GM20000 (cell line): ENCODE measurements at places on chromosomes 16 and 17.

DNA sequence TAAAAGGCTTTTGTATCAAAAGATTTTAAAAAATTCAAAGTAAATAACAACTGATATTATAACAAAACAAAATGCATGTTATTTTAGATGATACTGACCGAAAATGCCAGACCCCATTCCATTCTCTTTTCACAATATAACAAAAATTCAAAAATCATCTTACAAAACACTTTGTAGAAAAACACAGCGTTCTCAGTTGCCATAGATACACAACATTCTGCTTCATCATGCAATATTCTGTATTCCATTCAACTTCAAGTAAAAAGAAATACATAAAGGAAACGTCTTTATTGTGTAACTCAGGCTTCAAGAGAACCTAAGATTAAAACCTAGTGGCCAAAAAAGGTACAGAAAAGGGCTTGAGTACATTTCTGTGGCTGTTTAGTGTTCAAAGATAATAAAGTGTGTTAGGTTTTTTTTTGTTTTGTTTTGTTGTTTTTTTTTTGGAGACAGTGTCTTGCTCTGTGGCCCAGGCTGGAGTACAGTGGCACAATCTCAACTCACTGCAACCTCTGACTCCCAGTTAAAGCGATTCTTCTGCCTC lies 250.5 kb downstream of the CEP112 start:
- DNase-seq, result no peak

DNA sequence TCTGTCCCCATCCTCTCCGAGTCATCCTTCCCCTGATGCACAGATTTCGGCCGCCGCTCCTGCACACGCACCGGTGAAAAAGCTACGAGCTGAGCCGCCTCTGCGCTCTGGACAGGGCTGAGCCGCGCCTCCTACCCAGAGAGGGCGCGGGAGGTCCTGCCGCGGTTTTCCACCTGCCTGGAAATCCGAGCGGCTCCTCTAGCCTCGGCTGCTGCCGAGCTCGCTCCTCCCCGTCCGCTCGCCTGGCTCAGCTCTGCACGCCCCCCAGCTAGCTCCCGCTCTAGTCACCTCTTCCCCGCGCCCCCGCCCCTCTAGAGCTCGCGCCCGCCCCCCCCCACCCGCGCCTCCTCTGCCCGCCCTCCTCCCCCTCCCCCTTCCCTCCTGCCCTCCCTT lies 198 bp upstream of the SHISA9 start:
- DNase-seq, result no peak

GRCh38 chr16:27816561-27816960 lies 247.0 kb downstream of the GSG1L start:
- DNase-seq, result no peak

DNA sequence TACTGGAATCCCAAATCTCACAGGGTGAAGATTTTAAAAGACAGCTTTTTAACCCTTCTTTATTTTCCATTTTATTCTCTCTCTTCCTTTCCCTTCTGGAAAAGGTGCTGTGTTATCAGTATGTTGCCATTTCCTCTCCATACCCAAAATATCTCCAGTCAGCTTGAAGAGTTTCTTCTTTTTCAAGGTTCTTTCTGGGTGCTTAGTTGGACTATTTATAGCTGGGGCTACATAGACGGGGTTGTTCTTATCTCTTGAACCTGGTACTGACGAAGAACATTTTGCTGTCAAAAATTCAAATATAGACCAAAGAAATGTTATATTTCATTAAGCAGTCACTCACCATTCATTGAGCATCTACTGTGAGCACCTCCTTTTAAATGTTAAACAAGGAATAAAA lies 48.6 kb downstream of the IST1 start:
- no peak for DNase-seq

- DNase-seq, result no peak
Observed at GRCh38 chr17:223723-224471, 42.4 kb upstream of the DOC2B start.

DNA sequence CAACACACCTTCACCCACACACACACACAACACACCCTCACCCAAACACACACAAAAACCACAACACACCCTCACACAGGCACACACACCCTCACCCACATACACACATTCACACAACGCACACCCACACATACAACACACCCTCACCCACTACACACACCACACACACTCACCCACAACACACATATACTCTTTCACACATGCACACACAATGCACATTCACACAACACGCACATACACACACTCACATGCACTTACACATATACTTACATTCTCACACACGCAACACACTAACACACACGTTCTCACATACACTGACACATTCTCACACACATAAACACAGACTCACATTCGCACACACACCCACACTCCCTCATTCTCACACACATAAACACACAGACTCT lies 3.8 kb downstream of the ASGR1 start:
- no peak for DNase-seq

GRCh38 chr16:88978608-88979346 lies 1.8 kb upstream of the CBFA2T3 start:
- peak; percentile 86 for DNase-seq

GRCh38 chr16:8850279-8850885 lies 18.4 kb downstream of the CARHSP1 start:
- no peak for DNase-seq

- no peak for DNase-seq
Observed at GRCh38 chr17:50281739-50282401, 7.6 kb downstream of the TMEM92 start.

DNA sequence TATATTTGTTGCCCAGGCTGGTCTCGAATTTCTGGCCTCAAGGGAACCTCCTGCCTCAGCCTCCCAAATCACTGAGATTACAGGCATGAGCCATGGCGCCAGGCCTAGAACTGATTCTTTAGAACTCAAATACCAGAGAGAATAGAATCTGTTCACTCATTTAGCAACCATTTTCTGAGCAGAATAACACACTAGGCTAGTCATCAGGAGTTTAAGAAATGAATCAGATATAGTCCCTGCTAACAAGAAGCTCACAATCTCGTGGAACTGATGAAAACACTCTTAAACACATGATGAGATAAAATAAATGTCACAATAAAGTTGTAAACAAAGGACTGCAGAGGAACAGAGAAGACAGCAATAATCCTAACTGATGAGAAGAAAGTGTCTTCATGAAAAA lies 55.8 kb upstream of the ADCY9 start:
- no peak for DNase-seq

DNA sequence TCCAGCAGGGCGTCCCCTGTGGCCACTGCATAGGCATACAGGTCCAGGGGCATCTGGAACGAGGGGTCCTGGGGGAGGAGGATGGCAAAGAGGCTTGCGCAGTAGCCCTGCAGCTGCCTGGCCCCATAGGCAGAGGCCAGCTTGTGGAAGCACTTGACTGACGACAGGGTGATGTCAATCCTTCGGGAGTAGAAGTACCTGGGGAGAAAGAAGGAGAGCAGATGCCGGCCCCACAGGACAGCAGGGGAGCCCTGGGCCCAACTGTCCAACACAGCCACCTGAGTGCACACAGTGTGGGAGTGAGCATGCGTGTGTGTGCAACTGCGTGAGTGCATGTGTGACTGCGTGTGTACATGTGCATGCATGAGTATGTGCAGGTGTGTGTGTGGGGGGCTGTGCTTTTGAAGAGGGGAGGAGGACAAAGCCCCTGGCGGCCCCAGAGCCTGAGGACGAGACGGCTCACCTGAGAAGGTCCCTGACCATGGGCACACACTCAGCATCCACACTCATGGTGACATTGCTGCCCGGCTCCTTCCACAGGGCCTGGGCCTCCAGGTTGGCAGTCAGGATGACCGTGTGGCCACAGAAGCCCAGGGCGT lies 7.1 kb downstream of the LGALS3BP start:
- no peak for DNase-seq

DNA sequence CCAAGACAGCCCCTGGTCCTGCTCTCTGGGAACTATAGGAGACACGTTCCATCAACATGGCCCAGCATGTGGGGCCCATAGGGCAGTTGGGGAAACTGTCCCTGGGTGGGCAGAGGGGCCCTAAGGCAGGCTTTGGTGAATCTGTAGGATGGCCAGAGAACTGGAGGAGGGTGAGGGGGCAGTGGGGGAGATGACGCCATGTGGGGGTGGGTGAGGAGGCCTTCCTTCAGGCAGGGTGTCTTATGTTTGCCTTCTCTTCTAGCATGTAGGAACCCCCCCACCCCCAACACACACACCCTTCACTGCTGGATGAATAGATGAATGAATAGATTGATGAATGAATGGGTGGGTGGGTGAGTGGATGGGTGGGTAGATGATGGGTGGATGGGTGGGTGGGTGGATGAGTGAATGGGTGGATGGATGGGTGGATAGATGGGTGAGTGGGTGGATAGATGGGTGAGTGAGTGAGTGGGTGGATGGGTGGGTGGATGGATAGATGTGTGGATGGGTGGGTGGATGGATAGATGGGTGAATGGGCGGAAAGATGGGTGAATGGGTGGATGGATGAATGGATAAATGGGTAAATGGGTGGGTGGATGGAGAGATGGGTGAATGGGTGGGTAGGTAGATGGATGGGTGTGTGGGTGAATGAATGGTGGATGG lies 2.5 kb upstream of the CBFA2T3 start:
- DNase-seq, result no peak

GRCh38 chr16:17470908-17471718 lies at the start of gene XYLT1:
TSS of gene XYLT1 (minus strand) at chr16:17470960. CDS start at chr16:17470796, 164 bp downstream.
- DNase-seq, result no peak

DNA sequence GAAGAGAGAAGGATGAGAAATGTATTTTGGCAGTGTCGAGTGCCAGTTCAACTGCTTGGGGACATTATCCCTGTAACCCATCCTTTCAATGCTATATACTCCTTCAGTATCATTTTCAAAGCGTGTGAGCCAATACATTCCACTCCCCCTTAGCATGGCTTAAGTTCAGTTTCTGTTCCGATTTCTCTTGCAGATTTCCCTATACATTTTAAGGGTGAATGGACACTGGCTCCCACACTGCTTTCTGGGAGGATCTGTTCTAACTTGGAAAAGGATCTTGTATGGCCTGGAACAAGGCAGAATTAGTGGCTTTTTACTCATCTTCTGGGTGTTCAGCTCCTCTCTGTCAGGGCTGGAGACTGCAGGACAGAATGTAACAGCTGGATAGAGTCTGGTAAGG lies 333.8 kb downstream of the HAPSTR1 start:
- no peak for DNase-seq

- DNase-seq, result peak; percentile 35
Observed at GRCh38 chr17:29664743-29665480, 42.2 kb upstream of the CORO6 start.

- no peak for DNase-seq
Observed at GRCh38 chr16:67163999-67164558, 466 bp upstream of the HSF4 start.

DNA sequence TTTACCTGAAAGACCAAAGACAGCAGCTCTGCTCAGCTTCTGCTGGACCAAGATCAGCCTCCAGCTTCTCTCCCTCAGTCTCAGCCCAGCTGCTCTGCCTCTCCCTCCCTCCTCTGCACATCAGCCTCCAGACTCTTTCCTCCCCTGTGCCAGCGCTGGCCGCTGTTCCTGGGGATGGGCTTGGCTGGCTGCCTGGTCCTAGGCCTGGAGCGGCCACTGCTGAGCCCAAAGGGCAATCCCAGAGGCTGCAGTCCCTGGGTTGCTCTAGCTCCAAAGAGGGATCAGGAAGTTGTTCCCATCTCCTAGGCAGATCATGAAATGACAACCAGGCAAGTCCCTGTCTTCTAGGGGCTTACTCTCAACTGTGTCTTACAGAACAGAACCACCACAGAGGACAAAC lies 31.3 kb downstream of the DCUN1D3 start:
- DNase-seq, result no peak

- no peak for DNase-seq
Observed at GRCh38 chr17:82835766-82836512, 3.9 kb downstream of the ZNF750 start.

DNA sequence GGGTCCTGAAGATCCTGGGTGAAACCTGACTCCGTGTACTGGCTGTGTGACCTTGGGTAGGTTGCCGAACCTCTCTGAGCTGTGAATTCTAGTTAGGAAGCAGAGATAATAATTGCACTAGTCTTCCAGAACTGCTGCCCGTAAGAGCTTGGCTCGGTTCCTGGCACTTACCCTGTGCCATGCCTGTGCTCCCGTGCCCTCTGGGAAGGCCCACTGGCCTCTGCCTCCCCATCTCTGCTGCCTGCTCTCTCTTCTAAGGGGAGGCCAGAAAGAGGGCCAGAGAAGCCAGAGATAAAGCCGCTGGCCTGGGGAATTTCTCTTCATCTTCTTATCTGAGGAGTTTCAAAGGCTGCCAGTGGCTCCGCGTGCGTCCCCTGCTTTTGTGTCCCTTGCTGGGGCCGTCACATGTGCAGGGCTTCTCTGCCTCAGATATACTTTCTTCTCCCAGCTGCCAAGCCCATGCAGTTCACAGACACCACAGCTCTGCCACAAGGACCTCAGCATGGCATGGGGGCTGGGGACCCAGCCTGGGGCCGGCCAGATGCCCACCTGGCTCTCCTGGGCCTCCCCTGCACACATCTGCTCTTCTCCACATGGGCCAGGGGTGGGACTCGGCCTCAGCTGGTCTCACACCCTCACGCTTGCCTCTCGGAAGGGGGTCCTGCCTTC lies 145.2 kb downstream of the SDK2 start:
- DNase-seq, result no peak

- peak; percentile 70 for DNase-seq
Observed at GRCh38 chr17:43020789-43021740, 1.1 kb downstream of the VAT1 start.

DNA sequence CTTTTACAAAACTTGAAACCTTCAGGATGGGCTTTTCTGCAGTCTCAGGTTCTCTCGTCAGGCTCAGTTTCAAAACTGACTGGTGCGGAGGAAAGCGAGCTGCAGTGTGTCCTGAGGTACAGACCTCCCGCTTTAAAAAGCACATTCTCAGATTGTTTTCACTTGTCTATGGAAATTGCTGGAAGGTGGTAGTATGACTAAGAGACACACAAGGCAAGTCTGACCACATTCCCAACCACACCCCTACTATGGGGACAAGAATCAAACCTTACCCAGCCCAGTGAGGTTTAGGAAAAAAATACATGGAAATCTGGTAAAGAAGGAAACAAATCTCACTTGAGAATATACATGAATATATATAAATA lies 18.2 kb downstream of the SRP68 start:
- DNase-seq, result no peak

DNA sequence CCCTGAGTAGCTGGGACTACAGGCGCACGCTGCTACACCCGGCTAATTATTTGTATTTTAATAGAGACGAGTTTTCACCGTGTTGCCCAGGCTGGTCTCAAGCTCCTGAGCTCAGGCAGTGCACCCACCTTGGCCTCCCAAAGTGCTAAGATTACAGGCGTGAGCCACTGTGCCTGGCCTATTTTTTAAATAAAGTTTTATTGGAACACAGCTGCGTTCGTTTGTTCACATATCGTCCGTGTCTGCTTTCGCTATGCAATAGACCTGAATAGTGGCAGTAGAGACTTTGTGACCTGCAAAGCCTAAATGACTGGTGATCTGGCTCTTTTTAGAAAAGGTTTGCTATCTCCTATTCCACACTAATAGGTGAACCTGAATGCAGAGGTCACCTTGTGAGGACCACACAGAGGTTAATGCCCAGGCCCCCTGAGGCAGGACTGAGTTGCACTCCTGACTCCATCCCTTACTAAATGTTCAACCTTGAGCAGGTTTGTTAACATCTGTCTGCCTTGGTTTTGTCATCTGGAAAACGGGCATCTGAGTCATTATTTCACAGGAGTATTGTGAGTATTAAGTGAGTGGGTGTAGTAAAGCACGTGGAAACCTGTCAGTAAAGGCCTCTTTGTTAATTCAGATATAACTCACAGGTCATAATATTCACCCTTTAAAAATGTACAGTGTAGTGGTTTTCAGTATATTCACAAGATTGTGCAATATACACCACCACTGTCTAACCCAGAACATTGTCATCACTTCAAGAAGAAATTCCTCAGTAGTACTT lies 157.5 kb upstream of the CACNG5 start:
- no peak for DNase-seq
